ENCODE measurements at places on chromosomes 3 and 15. TPM values are rescaled to one million over a fixed set of nuclear protein-coding genes. Genes with fewer than 3 reads are reported as not detected.

FAM174B gene
- 13.3 TPM for total RNA-seq

ADPRH gene
- 4.0 TPM for total RNA-seq

RHO gene
- 0.04 TPM for total RNA-seq

PSMD6 gene
- total RNA-seq = 68.6 TPM

CPNE9 gene
- 0.09 TPM for total RNA-seq

AP3B2 gene
- total RNA-seq = 0.18 TPM

AGTR1 gene
- total RNA-seq = 23.7 TPM

SERP1 gene
- total RNA-seq = 47.7 TPM

DNA sequence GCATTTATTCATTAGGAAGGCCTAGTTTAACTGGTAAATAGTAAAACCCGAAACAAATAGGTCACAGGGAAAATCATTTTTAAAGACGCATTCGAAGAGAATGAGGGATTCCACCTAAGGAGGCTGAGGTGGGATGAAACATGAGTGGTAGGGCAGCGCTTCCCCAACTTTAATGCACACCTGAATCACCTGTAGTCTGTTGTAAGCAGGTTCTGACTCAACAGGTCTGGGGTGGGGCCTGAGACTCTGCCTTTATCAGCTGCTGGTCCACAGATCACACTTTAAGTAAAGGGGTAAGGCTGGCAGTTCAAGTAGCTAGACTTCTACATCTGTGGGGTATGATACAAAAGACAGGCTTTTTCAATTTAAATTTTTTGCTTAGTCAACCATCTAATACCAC is 223.5 kb upstream of the UBE2E2 start:
- DNase-seq = no peak
- H3K4me3 ChIP-seq = no peak overlapping the region
- H3K27ac ChIP-seq = no peak overlapping the region

DNA sequence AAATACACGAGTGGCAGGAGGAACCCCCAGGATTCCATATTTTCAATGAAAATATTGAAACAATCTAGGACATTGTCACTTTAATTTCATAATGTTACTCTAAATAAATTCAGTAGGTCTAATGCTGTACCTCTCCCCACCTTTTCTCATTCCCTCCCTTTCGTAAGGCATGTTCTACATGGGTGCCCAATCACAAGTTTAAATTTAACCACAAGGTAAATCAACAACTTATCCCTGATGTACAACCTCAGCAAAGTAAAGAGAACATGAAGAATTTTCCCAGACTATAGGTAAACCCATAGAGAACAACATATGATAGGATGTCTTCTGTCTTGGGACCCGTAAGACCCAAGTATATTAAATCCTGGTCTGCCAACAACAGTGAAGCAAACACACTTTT is 53.2 kb upstream of the MITF start:
- no peak overlapping the region for H3K4me3 ChIP-seq
- H3K36me3 ChIP-seq = no peaks in the 10 kb centered on the region
- H3K4me1 ChIP-seq = peaks cover 6% of the 10 kb centered on the region
- H3K27ac ChIP-seq = no peak overlapping the region
- no peaks in the 10 kb centered on the region for H3K27me3 ChIP-seq

DNA sequence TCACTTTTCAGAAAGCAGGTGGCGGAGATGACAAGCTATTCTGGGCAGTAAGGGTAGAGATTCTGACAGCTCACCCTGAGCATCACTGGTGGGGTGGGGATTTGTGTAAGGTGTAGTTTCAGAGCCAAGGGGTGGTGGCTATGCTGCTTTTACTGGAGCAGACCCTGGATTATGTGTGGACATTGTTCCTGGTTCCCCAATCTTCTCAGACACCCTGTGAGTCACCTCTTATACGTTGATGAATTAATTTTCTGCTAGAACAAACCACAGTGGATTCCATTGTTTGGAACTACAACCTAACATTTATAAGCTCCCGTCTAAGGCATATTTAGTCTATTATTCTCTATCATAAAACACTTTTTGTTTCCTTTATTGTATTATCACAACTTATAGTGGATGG is 169.5 kb upstream of the COL8A1 start:
- H3K27ac ChIP-seq = no peak overlapping the region
- H3K36me3 ChIP-seq = no peaks in the 10 kb centered on the region
- H3K4me3 ChIP-seq = no peak overlapping the region
- no peaks in the 10 kb centered on the region for H3K4me1 ChIP-seq

- H3K27ac ChIP-seq = no peak overlapping the region
- no peaks in the 10 kb centered on the region for H3K4me1 ChIP-seq
- H3K4me3 ChIP-seq = no peak overlapping the region
- no peaks in the 10 kb centered on the region for H3K27me3 ChIP-seq
- DNase-seq = no peak
- no peaks in the 10 kb centered on the region for H3K36me3 ChIP-seq
These were observed 7.0 kb upstream of the GK5 start for GRCh38 chr3:142232340-142232739.

GRCh38 chr3:53147151-53147902 is 13.7 kb upstream of the PRKCD start:
- no peak overlapping the region for H3K27ac ChIP-seq
- H3K4me3 ChIP-seq = no peak overlapping the region
- H3K36me3 ChIP-seq = no peaks in the 10 kb centered on the region
- DNase-seq = no peak
- H3K4me1 ChIP-seq = no peaks in the 10 kb centered on the region

GRCh38 chr3:170448584-170448983 is 29.9 kb downstream of the CLDN11 start:
- no peak overlapping the region for H3K27ac ChIP-seq
- H3K27me3 ChIP-seq = no peaks in the 10 kb centered on the region
- H3K4me3 ChIP-seq = no peak overlapping the region
- H3K36me3 ChIP-seq = no peaks in the 10 kb centered on the region
- DNase-seq = no peak

GRCh38 chr3:43867436-43868072 is 176.8 kb downstream of the ABHD5 start:
- DNase-seq = peak; percentile 14
- H3K27me3 ChIP-seq = peaks cover 8% of the 10 kb centered on the region
- H3K36me3 ChIP-seq = no peaks in the 10 kb centered on the region
- no peak overlapping the region for H3K27ac ChIP-seq

GRCh38 chr3:156174229-156174847 is 54.0 kb downstream of the KCNAB1 start:
- no peaks in the 10 kb centered on the region for H3K4me1 ChIP-seq
- no peak overlapping the region for H3K4me3 ChIP-seq
- DNase-seq = peak; percentile 58

GRCh38 chr3:19190602-19191001 is 42.3 kb downstream of the KCNH8 start:
- H3K27me3 ChIP-seq = no peaks in the 10 kb centered on the region
- H3K4me1 ChIP-seq = no peaks in the 10 kb centered on the region
- no peak overlapping the region for H3K4me3 ChIP-seq
- no peak for DNase-seq

GRCh38 chr3:154956815-154957214 is 123.3 kb upstream of the MME start:
- H3K36me3 ChIP-seq = no peaks in the 10 kb centered on the region
- no peak for DNase-seq
- H3K4me3 ChIP-seq = no peak overlapping the region
- no peaks in the 10 kb centered on the region for H3K27me3 ChIP-seq

GRCh38 chr3:171018156-171018935 is 8.2 kb downstream of the SLC2A2 start:
- DNase-seq = no peak
- H3K27ac ChIP-seq = no peak overlapping the region
- peaks cover 2% of the 10 kb centered on the region for H3K27me3 ChIP-seq
- H3K4me1 ChIP-seq = no peaks in the 10 kb centered on the region
- no peaks in the 10 kb centered on the region for H3K36me3 ChIP-seq

- H3K4me3 ChIP-seq = no peak overlapping the region
- no peaks in the 10 kb centered on the region for H3K36me3 ChIP-seq
These were observed 222.1 kb upstream of the CFAP20DC start for GRCh38 chr3:59271971-59272370.

DNA sequence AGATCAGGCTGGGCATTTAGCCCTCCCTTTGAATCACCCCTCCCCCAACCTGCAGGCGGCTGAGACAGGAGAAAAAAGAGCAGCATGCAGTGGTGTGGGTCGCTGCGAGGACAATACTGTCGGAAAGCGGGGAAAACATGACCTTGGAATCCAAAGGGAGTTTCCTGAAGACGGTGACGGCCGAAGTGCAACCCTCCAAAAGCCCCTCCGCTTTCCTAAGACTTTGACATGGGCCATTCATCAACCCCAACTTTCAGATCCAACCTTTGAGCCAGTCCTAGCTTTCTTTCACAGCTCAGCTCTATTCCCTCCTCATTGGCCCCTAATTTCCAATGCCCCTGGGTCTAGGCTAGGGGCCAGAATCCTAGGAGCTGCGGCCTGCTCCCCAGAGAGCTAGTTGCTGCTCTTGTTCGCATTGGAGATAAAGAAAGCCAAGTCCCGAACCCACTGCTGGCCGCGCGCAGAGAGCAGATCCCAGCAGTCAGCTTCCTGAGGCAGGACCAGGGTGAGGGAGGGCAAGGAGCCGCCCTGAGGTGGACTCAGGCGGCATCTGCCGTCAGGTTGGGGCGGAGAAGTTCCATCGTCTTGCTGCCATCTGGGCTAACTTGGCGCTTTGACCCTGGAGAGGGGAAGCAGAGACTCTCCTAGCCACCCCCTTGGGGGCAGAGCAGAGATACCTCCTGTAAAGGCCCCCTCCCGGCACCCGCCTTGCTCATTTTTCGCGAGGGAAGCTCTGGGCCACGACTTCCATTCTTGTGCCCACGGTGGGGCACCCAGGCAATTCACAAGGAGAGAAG is 914 bp downstream of the ZIC4 start:
- peaks cover 7% of the 10 kb centered on the region for H3K4me1 ChIP-seq
- peaks cover 80% of the 10 kb centered on the region for H3K27me3 ChIP-seq
- DNase-seq = no peak
- no peak overlapping the region for H3K27ac ChIP-seq
